ENCODE measurements at places on chromosomes 6 and 20. TPM values are rescaled to one million over a fixed set of nuclear protein-coding genes. Genes with fewer than 3 reads are reported as not detected.

Gene RSPO3
- total RNA-seq, result 0.75 TPM

Gene CST2
- total RNA-seq, result not detected

Gene ISM1
- total RNA-seq, result 0.59 TPM

Gene CRIP3
- total RNA-seq, result not detected

GRCh38 chr6:34370361-34370760 lies 22.1 kb downstream of the NUDT3 start:
- no peak for DNase-seq

DNA sequence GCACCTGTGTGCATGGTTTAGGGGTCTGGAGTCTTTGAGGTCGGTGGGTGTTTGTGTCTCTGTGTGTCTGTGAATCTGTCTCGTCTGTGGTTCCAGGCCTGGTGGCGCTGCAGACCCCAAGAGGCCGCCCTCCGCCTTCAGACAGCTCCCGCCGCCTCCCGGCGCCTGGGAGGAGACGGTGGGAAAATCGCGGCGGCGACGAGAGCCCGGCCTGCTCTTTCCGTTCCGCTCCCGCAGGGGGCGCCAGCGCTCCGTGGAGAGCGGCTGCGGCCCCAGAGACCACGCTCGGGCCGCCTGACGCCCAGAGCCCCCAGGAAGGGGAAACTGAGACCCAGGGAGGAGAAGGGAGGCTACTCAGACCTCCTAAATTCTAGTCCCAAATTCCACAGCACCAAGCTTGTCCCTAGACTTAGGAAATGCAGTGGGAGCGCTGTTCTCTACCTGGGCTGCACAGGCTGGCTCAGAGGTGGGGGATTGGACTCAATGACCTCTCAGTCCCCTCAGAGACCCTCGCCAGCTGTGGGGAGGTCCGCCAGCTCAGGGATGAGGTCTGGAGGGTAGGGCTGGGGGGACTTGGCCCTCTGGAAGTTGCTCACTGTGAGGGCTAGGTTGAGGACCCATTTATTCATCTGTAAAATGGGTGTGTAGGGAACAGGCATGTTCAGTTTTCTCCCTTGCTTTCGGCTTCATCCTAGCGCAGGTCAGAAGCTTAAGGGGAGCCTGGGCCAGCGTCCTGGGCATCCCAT lies 36.9 kb upstream of the BLCAP start:
- DNase-seq, result peak; percentile 55

- no peak for DNase-seq
Measured at GRCh38 chr6:79077715-79078074, 359 bp downstream of the PHIP start.

Data from right atrium auricular region (tissue), 2 donors.